ENCODE measurements at places on chromosomes 7 and 10.
A peak's percentile ranks its signal among the peaks of the same experiment; 100 is the strongest.

- DNase-seq: no peak
Observed at GRCh38 chr10:22821501-22821900, 106.4 kb upstream of the ARMC3 start.

DNA sequence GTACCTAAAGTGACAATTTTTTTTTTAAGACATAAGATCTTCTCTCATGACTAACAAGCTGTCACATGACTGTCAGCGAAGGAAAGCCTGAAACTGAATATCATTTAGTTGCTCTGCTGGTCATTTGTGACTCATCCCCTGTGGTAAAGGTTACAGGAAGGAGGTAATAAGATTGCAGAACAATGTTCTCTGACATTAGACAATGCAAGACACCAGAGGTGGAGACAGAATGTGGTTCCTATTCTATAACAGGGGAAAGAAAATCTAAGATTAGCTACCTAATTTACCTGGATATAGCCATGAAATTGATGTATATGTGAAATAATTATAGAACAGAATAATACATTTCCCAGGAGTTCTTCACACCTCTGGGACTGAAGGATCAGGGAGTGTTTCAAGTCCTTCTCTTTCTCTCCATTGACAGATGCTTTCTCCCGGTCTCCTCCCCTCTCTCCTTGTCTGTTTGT is 47.7 kb downstream of the LRGUK start:
- no peak for DNase-seq

DNA sequence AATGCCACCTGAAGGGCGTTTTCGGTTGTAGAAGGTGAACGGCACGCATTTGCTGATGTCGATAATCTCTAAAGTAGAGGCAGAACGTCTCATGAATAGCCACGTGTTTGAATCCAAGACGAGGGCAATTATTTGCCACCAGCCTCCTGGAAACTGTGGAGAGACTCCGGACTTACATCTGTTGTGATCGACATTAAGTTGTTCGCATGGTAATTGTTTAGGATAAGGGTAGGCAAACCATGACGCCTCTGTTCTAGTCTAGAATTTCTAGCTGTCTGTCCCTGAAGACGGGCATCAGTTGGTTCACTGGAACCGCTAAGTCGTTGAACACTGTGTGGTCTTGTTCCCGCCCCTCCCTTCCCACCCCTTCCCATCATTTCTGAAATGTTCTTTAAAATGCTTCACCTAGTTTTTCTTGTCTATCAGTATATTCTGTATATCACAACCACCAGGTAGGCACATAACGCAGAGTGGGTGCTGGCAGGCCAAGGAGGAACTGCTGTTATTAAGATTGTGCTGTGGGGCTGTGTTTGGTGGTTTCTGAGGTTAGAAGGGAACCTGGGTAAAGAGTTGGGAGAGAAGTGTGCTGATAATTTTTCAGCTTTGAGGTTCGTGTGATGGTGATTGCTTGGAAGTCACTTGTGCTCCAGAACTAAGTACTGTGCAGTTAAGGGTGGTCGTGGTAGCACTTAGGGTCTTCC is 1.2 kb downstream of the UBE3C start:
- no peak for DNase-seq

- DNase-seq: no peak
Observed at GRCh38 chr10:110725801-110726630, 81.9 kb downstream of the RBM20 start.

DNA sequence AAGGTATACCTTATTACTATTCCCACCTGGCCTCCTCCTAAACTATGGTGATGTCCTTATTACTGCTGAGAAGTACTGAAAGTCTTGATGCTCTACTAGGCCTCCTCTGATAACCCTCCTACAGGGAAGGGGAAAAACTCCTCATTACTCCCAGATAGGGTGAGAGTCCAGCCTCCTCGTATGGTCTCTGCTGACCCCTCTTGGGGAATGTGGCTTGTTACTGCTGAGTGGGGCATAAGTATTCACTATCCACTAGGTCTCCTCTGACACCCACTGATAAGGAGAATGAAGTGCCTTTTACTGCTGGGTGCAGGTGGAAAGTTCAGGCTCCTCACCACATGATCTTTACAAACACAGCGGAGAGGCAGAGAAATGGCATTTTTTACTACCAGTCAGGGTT is 222.9 kb downstream of the CHRM2 start:
- DNase-seq: no peak

- no peak for DNase-seq
Observed at GRCh38 chr7:26949319-26949718, 84.9 kb upstream of the SKAP2 start.

DNA sequence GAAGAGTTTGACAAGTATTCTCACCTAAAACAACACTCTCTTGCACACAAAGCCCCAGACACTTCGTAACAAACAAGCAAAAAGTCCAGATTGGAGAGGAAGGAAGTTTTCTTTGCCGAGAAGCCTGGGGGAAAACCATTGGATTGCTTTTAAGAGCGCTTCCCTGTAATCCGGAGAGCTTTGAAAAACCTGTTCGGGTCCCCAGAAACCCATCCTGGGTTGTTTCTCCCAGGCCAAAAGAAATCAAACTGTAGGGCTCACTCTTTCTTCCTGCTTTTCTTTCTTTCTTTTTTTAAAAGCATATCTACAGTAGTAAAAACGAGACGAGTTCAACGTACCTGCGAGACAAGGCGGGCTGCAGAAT is 655 bp downstream of the SP8 start:
- DNase-seq: no peak

DNA sequence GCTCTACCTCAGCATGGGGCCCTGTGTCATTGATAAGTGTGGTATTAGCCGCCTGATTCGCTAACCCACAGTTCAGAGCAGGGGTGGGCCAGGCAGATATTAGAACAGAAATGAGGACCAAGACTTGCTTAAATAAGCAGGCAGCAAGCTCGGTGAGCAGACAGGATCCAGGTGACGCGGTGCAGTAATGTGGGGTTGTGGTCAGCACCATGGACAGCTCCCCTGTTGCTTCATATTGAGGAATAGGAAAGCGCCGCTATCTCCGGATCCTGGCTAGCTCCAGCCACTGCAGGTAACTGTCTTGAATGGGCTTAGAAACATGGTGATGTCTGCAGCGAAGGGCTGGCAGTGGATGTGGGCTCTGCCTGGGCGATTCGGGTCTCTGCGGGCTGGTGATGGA is 51.3 kb upstream of the GPR26 start:
- peak; percentile 80 for DNase-seq

GRCh38 chr7:98771519-98771918 is 98.3 kb downstream of the TMEM130 start:
- no peak for DNase-seq

- no peak for DNase-seq
Observed at GRCh38 chr10:100151723-100152300, 34.0 kb downstream of the ERLIN1 start.

- DNase-seq: peak; percentile 64
Observed at GRCh38 chr10:86960003-86960862, 1.8 kb downstream of the SNCG start.

- no peak for DNase-seq
Observed at GRCh38 chr7:15801551-15801950, 115.1 kb upstream of the MEOX2 start.

- DNase-seq: no peak
Observed at GRCh38 chr7:45026984-45027773, 27.2 kb downstream of the CCM2 start.

- no peak for DNase-seq
Observed at GRCh38 chr7:65722361-65722792, 150.5 kb upstream of the VKORC1L1 start.

- no peak for DNase-seq
Observed at GRCh38 chr10:116331815-116332214, 7.6 kb downstream of the CCDC172 start.

- DNase-seq: no peak
Observed at GRCh38 chr7:138738114-138738513, 37.0 kb upstream of the SVOPL start.

- no peak for DNase-seq
Observed at GRCh38 chr10:75497997-75498883, 66.8 kb downstream of the LRMDA start.

DNA sequence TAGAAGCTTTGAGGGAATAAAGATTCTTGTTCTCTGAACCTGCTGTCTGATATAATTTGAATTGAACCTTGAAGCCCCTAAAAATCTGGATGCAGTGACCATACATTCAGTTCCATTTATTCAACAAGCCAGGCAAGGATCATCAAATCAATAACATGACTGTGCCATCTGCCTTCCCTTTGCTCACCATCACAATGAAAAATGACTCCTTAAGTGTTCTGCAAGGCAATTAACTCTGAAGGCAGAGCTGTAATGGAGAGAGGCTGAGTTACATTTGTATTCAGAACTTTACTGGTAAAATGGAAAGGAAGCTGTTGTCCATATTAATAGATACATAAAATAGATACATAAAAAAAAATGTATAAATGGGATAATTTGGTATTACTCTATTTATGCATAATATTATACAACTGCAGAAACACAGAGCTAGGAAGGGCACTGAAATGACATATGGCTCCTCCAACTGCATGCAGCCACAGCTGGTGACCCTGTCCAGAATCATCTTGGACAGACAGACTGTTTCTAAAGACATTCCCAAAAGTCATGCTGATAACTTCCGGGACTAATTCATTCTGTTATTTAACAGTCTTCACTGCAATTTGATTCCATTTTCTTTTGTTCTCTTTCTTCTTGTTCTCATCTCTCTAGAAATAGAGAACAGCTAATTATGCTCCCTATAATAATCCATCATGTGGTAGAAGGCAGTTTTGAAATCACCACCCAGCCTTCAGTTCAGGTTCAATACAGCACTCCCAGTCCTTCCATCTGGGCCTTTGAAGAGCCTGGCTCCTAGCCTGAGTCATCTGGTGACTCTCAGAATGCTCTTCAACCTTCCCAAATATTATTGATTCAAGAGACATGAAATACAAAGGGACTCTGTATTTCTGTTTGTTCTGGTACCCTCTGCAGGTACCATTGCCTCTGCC is 412.6 kb downstream of the GFRA1 start:
- DNase-seq: no peak

- DNase-seq: peak; percentile 63
Observed at GRCh38 chr10:3786295-3787015, 1.4 kb upstream of the KLF6 start.

DNA sequence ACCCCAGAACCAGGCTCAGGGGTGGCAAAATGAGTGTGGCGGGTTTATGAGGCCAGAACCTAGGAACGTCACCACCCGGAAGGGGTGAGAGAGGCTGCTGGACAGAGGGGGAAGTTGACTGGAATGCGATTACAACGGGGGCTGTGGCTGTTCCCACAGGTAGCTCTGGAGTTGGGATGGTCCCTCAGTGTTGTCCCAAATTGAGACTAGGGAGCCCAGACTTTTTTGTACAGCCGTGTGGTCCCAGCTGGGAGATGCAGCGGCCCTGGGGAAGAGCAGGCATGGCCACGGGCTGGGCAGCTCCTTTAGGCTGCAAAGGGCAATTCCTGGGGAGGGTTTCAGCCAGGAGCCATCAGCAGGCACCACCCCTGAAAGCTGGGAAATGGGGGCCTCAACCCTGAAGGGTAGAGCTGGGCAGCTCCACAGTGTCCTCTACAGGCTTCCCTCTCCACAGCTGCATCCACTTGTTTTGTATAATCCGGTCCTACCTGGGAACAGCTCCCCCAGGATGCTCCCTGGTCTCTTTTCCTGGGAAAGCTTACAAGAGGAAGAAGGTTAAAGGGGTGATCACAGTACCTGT is 11.0 kb upstream of the GDF10 start:
- peak; percentile 52 for DNase-seq

GRCh38 chr10:6756716-6757115 is 176.6 kb upstream of the PRKCQ start:
- DNase-seq: no peak

DNA sequence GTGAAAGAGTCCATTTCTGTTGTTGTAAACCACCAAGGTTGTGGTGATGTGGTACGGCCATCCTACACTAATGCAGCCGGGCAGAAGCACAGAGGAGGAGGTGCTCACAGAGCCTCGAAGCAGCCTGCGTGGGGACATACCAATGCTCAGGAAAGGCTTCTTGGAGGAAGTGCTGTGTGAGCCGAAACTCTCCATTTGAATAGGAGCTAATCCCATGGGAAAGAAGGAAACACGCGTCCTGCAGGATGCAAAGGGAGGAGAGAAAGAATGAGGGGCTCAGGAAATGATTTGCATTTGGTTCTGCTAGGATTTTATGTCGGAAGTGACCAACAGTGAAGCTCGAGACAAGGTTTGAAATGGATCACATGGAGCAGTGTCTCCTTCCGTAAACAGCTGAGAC is 477.9 kb upstream of the ANKRD30A start:
- DNase-seq: no peak

DNA sequence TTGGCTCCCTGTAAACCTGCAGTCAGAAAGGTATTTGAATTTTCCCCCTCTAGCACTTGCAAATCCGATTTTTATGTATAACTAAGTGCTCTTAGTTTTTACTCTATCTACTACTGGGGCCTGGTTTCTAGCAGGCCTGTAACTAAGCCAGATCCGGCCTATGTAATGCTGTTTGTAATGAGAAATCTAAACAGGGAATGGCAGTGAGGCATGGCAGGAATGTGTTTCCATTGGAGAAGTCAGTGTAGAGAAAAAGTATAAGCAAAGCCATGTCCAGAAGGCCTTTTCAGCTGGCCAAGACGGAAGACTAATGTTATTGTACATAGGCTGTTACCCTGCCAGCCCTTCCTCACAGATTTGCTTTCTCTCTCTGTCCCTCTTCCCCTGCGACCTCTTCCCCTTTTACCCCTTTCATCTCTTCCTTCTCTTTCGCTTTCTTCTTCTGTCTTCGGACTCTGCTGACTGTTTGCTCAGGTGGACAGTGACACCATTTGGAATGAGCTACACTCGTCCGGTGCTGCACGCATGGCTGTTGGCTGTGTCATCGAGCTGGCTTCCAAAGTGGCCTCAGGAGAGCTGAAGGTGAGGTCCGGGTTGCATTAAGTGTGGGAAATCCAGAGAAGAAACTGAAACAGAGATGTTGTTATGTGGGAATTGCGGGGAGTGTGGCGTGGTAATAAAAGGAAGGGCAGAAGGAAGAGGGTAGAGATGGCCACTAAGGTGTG is 297.5 kb downstream of the HDAC9 start:
- no peak for DNase-seq

DNA sequence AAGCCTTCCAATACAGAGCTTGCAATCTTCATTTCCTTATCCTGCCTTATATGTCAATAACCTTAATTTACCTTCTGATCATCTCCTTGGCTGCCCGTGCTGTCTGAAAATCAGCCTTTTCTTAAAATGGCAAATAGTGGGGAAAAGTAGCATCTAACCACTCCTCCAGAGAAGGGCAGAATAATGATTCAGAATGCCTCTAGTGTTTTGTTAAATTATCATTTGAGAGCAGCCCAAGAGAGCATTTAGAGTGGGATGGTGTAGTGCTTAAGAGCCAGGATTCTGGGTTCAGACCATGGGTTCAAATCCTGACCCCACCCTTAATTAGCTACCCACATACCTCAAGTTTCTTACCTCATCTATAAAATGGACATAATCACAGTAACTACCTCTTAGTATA is 4.6 kb upstream of the TMEM139 start:
- no peak for DNase-seq

DNA sequence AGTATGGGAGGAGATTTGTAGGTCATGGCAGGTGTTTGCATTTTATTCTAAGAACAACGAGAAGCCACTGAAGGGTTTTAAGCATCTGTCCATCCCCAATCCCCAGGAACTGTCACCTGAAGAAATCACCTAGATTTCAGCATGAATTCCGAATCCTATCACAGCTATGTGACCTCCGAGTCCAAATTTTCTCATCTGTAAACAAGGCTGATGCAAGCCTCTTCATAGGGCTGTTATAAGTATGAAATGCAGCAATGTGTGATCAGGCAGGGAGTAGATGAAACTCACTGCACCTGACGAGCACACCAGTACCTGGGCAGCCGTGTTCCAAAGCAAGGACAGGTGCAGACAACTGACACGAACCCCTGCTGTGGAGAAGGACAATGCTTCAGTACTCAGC is 14.0 kb downstream of the HABP2 start:
- no peak for DNase-seq

GRCh38 chr10:50395271-50395670 is 144.0 kb upstream of the ASAH2 start:
- DNase-seq: no peak

Measured in left forelimb (tissue), 1 donor.